ENCODE measurements at places on chromosomes 13 and 19.

DNA sequence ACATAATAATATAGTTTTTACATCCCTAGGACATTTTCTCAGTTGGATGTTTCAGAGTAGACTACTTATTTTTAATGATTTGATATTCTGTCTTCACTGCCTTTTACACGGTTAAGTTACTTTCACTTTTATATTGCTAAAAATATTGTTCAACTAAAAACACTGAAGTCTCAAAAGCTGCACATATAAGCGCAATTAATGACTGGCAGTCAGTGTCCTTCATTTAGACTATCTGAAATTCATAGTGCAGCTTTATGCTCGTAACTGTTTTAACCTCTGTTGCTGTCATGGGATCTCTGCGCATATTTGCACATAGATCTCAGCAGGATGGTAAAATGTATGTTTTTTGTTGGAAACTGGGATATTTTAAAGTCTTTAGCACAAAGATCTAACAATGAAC lies 864.3 kb downstream of the SLITRK6 start:
- no peak for DNase-seq

GRCh38 chr19:46863818-46864629 lies 3.2 kb downstream of the ARHGAP35 start:
- no peak for DNase-seq

GRCh38 chr19:47778049-47778953 lies at the start of gene SELENOW:
Gene SELENOW (plus strand): TSS chr19:47778703. CDS start chr19:47778786, 83 bp downstream.
- peak; percentile 19 for DNase-seq

GRCh38 chr19:1769645-1769985 lies 16.3 kb downstream of the ONECUT3 start:
- no peak for DNase-seq

DNA sequence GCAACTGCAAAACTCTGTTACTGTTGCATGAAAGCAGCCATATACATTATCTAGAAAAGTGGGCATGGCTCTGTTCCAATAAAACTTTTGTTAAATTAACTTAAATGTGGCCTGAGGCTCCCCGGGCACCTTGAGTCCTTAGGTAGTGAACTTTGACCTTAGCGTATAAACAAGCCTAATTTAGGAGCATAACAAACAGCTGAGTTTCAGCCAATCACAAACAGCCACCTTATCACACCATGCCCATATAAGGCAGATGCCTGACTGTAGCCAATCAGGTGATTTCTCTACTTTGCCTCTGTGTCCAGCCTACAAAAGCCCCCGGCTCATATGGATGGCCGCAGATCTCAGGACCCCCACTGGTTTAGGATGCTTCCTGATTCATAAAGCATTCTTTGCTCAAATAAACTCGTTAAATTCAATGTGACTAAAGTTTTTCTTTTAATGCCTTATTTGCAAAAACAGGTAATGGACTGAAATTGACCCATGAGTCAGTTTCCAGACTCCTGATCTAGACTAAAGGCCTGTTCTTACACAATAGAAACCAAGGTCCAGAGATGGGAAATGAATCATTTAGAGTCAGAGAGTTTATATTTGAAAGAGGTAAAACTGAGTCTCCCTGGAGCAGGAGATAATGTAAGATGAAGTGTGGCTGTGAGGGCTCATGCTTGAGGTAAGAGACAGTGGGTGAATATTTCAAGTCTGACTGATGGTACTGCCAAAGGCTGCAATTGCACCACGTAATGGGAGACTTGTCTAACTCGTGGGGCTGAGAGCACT lies 130.2 kb downstream of the FGF9 start:
- no peak for DNase-seq

DNA sequence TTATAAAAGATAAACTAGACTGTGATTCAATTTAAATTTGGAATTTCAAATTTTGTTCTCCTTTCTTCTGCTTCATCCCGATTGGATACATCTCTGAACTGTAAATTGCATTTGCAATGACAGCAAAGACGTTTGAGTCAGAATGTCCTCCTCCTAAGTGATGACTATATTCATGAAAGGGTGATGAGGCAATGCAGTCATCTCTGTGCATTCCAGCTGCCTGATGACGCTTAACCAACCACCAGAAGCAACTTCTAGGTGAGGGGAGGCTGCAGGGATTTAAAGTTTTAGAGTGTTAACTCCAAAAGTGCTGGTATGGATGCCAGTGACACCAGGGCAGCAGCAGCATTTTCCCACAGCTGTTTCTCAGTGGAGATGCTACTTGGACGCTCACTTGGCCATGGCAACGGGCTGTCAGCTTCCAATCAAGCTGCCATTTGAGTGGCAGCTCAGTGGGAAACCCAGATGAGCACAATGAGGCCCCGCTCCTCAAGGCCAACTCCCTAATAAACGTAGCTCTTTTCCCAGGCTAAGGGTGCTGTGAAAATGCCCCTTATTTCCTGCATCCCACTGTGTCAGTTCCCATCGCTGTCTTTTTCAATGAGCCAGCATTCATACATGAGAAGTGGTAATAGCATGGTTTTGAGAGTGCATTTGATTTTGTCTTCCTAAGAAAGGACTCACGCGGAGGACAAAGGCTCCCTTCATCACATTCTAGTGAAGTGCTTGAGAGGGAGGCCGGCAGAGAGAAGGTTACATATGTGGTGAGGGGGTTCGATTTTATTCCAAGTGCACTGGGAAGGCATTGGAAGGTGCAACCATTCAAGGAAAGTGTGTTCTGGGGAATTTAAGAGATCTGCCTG lies 45.2 kb upstream of the AMER2 start:
- no peak for DNase-seq

GRCh38 chr19:37989855-37990254 lies 82.8 kb downstream of the SIPA1L3 start:
- no peak for DNase-seq

- DNase-seq, result no peak
Observed at GRCh38 chr13:20334309-20334708, 102.2 kb upstream of the GJB6 start.

- no peak for DNase-seq
Observed at GRCh38 chr13:102944821-102945220, 99.0 kb downstream of the ERCC5 start.

- DNase-seq, result no peak
Observed at GRCh38 chr13:37069597-37070103, 10.2 kb upstream of the SUPT20H start.

DNA sequence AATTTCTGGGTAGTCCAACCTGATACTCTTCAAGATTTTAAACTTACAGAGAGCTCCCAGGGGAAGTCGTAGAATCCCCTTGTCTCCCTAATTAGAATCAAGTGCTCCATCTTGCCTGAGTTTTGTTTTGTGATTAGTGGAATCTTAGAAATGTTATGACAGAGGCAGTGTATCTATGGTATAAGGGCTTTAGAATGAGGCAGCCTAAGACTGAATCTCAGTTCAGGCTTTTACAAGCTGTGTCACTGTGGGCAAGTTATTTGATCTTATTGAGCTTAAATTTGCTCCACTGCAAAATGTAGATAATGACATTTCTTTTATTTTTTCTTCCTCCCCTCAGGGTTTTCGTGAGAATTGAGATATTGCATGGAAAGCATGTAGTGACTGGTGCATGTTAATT lies 215.5 kb downstream of the POSTN start:
- no peak for DNase-seq

DNA sequence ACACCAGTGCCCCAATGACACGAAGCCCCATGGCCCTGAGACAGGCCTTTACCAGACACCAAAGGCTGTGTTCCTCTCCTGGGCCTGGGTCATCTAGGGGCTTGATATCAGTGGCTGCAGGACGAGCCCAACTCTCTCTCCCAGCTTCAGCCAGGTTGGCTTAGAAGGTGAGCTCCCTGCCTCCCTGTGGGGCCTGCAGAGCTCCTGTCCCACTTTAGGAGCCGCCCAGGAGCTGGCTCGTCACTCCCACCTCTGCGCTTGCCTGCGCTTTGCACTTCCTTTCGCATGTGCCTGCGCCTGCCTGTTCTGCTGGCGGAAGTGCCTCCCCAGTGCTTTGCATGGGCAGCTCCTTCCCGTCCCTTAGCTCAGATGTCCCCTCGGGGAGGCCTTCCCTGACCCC lies 4.9 kb downstream of the CALM3 start:
- DNase-seq, result no peak

DNA sequence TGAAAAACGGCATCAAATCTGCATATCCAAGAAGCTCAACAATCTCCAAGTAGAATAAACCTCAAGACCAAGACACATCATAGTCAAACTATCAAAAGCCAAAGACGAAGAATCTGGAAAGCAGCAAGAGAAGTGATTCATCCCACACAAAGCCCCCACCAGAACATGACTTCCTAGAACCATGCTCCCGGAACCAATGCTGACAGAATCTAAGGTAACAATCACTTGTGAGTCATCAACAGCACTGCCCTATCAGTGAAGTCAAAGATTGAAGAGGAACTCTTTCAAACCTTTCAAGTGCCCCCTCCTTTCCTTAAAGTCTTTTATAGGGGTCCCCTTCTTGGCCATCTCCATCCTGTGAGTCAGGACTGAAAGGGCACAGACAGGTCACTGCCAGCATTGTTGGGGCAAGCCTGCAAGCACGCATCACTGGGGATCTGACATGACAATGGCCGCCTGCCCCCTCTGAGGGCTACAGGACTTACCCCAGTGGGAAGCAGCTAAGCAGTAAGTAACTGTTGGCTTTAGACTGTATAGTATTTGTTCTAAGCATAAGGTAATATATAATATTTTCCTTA lies at the start of gene CCDC70:
CCDC70 (plus strand) TSS at position 247 of the 578 bp plus-strand sequence. CDS start 3,443 bp downstream, outside the sequence.
- no peak for DNase-seq

DNA sequence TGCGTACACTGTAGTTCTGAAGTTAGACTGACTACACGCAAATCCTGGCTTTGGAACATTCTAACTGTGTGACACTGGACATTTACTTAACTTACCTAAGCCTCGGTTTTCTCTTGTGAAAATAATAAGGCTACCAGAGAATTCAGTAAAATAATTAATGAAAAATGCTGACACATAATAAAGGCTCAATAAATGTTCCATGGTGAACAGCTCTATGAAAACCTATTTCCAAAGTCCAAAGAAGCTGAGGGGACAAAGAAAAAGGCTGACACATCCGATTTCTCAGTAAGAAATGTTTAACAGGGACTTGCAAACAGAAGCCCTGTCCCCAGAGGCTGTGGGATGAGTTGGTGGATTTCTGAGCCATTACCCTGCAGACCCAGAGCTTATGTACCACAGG lies 139.7 kb upstream of the GJB6 start:
- DNase-seq, result no peak

- DNase-seq, result no peak
Observed at GRCh38 chr19:5808120-5808816, 3.4 kb downstream of the NRTN start.

DNA sequence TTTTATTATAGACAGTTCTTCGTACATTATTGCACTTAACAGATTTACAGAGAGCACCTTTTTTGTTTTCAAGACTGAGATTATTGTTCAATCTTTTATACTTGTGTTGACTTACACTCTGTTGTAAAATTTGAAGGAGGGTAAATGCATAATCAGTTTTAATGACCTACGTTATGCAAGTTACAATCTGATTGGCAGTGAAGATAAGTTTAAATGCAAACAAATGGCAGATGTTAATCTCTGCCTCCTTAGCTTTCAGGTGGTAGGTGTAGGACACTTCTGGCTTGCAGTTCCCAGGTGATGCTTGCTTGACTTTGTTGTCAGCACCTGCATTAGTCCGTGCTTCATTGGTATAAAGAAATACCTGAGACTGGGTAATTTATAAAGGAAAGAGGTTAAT lies 424.9 kb downstream of the FGF9 start:
- no peak for DNase-seq

GRCh38 chr13:105863300-105863920 lies 672.1 kb downstream of the EFNB2 start:
- no peak for DNase-seq

- no peak for DNase-seq
Observed at GRCh38 chr13:72657379-72657778, 70.0 kb downstream of the MZT1 start.

- DNase-seq, result no peak
Observed at GRCh38 chr13:83798731-83799130, 83.5 kb downstream of the SLITRK1 start.

DNA sequence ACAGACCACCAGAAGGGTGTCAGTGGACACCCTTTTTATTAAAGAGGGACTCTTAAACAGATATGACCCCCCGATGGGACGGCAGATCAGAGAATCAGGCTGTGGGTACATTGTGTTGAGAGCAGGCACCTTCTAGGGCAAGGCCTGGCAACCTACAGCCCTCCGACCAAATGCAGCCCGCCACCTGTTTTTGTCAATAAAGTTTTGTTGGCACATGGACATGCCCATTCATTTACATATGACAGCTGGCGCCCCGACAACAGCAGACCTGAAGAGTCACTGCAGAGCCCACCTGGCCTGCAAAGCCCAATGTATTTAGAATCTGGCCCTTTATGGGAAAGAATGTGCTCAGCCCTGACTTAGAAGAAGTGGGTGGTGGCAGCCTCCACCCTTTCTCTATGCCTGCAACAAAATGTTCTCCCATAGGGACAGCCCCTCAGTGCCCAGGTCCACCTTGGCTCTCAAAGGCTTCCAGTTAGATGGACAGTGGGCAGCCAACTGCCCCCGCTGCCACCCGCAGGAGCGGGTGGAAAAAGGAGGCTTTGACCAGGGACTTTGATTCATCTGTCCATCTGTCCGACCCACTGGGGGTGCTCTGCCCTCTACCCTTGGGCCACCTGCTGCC lies 184.9 kb downstream of the PTPRS start:
- DNase-seq, result no peak

DNA sequence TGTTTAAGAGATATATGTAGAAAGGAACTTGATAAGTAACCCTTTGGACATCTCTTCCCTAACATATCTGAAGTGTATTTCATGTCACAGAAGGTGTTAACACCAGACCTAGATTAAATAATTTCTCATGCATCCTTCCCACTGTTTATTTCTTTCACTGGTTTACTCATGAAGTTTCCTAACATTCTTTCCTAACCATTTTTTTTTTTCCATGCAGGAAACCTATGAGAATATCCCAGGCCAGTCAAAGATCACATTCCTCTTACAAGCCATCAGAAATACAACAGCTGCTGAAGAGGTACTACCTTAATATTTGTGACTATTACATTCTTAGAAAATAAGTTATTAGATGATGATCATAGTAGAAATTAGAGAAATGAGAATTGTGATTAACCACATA lies 28.8 kb downstream of the IPO5 start:
- no peak for DNase-seq

- DNase-seq, result no peak
Observed at GRCh38 chr13:33138441-33138840, 122.2 kb downstream of the KL start.

DNA sequence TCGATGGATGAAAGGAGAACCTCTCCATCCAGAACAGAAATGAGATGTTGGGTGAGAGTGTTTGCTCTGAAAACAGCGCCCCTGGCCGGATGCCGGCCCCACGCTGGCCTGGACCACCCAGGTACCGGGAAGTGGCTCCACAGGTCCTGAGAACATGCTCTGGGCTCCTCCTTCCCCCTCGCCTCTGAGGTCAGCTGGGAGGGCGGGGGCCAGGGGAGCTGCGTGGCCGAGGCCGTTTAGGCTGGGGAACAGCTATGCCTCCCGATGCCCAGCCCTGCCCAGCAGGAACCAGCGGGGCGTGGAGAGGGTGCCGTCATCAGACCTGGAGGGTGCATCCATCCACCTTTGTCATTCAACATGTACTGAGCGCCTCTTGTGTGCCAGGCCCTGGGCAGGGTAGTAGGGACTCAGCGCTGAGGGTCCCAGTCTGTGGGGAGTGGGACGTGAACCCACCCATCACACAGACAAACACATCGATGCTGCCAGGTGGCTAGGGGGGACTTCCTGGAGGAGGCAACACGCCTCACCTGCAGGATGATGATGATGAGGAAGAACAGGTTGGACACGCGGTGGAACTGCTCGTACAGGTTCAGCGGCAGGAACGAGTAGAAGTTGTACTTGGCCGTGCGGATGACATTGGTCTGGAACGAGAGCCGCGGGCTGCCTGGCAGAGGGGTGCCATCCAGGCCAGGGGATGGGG lies 4.2 kb downstream of the ATP8B3 start:
- DNase-seq, result no peak

GRCh38 chr19:947707-948539 lies 22.1 kb downstream of the ARID3A start:
- peak; percentile 13 for DNase-seq
